ENCODE measurements at places on chromosomes 5 and 9.

DNA sequence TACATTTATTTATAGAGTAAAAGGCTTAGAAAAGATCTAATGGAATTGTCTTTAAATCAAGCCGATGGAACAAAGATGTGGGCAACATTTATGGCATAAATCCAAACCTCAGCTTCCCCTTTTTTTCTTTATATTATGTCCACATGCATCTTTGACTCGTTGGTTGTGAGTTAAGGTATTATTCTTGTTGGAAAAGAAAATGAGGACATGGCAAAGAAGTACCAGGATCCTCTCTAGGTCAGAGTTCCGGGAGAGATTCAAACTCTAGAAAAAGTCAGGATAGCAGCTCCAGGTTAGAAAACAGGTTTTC lies 508 bp upstream of the NME5 start:
- no peak for DNase-seq

DNA sequence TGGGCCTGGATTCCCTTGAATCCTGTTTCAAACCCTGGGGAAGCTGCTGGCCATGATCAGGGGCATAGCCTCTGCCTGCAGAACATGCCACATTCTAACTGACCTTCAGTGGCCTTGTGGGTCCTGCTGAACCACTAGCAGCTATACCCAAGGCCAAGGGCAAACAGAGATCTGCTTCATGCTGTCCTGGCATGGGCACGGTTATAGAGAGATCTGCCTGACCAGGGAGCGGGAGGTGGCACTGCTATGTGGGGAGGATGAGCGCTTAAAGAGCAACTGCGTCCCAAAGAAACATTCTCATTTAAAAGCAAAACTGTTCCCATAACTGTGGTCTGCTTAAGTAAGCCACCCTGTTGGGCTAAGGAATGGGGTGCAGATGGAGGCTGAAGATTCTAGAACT lies 36.5 kb upstream of the SYNPO start:
- DNase-seq: no peak

DNA sequence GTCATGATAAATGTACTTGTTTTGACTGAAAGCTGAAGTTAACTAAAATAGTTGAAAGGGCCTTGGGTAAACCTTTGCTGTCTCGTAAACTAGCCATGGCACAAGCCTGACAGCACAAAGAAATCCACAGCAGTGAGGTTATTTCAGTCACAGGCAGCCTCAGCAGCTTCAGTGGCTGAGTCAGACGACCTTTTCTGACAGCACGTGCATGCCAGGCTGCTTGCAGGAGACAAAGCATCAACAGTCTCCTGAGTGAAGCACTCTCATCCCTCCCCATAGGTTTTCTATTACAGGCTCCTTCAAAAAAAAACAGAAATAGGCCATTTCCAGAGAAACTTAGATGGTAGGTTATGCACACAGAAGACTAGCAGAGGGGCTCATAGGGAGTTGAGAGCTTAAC lies 34.6 kb downstream of the OXCT1 start:
- DNase-seq: no peak

GRCh38 chr9:18911714-18912342 lies 121.2 kb downstream of the SAXO1 start:
- no peak for DNase-seq

GRCh38 chr9:98357921-98358535 lies 102.6 kb upstream of the TBC1D2 start:
- DNase-seq: no peak

GRCh38 chr5:157463081-157463480 lies 3.1 kb downstream of the NIPAL4 start:
- DNase-seq: no peak

- DNase-seq: no peak
Observed at GRCh38 chr5:138922494-138922893, 47.4 kb upstream of the LRRTM2 start.

Measured in stimulated activated CD8-positive, alpha-beta memory T cell treated with anti-CD3 and anti-CD28 coated beads, Interleukin-2, amount 100 ng/mL, for 1 hour (primary cell).